ENCODE measurements at places on chromosomes 16 and 17.

DNA sequence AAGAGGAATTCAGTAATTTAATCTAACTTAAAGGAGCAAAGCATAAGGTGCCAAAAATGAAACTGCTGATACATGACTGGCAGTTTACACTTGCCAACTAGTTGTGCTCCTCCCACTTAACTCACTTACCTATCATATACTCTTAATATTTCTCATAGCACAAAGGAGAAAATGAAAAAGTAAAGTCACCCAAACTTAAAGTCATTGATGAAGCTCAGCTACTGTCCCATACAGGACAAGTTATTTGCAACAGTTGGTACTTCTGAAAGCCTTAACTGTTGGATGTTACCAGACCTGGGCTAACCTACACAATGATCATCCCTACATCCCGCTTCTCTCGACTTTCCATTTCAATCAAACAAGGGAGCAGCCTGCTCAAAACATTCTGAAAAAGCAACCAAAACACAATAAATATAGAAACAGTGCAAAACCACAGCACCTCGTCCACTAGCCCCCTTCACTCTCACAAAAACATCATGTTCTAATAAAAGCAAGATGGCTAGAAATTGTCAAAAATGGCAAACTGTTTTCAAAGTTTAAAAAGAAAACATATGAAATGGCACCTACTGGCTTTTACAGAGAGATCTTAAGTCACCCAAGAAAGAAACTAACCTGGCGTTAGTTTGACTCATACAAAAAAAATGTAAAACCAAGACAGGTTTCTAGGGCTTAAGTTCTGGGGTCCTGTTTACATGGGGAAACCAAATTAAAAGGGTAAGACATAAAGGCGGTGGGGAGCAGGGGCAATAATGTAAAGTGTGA is 868 bp downstream of the MED13 start:
- DNase-seq = peak; percentile 28

DNA sequence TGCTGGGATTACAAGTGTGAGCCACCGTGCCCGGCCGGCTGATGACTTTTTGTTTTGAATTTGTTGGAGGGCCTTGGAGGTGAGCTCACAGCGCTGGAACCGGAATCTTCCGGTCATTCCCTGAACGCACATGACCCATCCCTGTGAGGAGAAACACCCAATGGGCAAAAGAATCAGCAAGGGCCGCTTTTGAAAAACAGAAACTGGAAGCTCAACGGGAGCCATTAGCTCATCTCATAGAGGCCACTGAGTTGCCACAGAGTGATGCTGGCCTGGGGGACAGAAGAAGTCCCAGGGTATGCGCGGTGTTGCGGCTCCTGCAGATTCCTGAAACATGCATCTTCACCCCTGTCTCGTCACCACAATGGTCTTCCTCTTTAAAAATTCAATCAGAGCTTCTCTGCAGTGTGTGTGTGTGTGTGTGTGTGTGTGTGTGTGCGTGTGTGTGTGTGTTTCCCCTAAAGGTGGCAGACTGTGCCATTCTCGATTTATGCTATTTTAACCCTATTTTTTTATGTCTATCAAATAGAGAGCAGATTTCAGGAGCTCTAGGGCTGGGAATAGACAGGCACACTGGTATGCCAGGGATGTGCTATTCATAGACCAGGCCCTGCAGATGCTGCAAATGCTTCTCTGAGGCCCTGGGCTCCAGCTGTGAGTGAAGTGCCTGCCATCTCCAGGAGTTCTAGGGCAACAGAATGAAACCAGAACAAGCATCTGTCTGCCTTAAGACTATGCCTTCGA is 68.3 kb downstream of the MARCHF10 start:
- DNase-seq = no peak

GRCh38 chr17:73968680-73969079 is 234.8 kb upstream of the RPL38 start:
- no peak for DNase-seq

DNA sequence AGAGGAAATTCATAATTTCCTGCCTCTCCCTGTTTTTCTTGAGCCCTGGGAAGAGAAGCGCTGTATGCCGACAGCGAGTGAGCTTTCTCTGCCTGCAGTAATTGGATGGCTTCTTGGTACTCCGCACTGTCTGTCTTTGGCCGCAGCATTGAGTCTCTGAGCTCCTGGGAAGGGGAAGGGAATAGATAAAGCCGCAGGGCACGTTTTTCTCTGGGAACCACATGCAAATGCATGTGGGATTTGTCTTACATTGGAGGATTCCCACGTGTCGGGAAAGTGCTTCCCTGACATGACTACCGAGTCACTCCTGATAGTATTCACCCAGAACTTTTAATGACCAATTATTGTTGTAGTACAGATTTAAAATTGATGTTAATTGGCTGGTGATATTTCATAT is 385.9 kb downstream of the CPPED1 start:
- DNase-seq = no peak

Data from HTR-8/SVneo (cell line).